Stimulated activated CD8-positive, alpha-beta memory T cell treated with anti-CD3 and anti-CD28 coated beads, Interleukin-7, amount 100 ng/mL, for 1 hour (primary cell): ENCODE measurements at places on chromosomes 12 and 14.

DNA sequence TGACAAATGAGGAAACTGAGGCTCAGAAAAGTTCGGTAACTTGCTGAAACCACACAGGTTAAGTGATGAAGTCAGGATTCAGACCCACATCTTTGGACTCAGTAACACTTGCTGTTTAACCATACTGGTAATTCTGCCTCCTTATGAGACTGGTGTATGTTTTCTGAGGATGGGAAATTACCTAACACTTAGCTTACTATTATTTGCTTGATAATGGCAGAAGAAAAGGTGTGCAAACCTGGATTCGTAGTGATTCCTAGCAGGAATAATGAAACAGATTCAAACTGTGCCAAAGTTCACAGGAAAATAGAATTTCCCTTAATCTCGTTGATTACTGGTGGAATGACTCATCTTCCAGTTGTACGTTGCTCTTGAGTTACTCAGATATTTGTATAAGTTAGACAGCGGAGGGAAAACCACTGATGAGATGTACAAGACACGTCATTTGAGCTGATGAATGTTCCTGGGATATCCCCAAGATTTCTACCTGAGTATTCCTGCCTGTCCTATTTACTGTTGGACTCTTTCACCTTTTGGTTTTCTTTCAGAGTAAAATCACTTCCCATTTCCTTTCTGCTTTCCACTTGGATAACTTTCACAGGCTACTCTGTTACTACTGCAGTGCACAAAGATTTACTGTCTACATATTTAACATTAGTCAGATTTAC, 37.5 kb downstream of the PRORP start:
- DNase-seq = no peak

- DNase-seq = no peak
Measured at GRCh38 chr12:70214972-70215617, 28.1 kb upstream of the CNOT2 start.

GRCh38 chr14:76669770-76670169, 91.5 kb upstream of the VASH1 start:
- no peak for DNase-seq

- no peak for DNase-seq
Measured at GRCh38 chr12:66779466-66779865, 100.6 kb upstream of the GRIP1 start.

DNA sequence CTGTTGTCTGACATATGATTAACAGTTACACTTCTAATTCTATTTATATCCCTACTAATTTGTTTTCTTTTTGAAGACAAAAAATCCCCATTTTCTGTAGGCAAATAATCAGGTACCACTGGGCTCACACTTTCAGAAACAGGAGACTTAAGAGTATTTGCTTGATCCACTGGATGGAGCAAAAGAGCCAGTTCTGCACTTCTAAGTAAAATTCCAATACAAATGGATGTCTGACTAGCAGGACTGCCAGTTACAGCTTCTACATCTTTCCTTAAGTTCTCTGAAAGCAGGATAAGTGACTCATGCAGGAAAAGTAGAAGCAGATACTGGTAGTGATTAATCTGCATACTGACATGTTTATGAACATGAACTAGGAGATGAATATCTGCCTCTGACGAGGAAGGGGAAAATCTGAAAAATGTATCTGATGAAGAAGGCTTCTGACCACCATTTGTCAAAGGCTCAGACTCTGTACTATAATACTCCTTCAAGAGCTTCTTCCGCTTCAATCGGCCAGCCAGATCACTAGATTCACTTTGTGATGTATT, 73.8 kb upstream of the ANKS1B start:
- no peak for DNase-seq

DNA sequence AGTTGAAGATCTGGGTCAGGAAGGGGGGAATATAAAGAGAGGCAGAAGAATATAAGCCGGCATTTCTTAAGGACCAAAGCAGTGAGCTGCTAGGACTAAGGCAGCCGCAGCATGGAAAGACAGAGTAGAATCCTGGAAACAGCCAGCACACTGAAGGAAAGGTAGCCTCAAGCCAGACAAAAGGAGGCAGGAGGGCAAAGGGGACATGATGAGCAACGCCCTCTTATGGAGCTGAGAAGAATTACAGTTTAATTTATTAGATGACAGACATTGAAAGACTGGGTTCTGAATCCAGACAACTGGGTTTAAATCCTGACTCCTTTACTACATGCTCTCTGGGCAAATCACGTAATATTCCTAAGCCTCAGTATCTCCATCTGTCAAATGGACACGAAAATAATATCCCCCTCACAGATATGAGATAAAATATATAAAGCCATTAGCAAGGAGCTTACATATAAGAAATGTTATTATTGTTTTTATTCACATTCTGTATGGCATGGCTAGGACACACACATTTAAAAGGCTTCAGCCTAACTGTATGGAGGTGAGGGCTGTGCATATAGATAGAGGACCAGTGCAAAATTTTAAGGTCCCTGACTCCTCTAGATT, 8.1 kb upstream of the PCED1B start:
- DNase-seq = no peak

DNA sequence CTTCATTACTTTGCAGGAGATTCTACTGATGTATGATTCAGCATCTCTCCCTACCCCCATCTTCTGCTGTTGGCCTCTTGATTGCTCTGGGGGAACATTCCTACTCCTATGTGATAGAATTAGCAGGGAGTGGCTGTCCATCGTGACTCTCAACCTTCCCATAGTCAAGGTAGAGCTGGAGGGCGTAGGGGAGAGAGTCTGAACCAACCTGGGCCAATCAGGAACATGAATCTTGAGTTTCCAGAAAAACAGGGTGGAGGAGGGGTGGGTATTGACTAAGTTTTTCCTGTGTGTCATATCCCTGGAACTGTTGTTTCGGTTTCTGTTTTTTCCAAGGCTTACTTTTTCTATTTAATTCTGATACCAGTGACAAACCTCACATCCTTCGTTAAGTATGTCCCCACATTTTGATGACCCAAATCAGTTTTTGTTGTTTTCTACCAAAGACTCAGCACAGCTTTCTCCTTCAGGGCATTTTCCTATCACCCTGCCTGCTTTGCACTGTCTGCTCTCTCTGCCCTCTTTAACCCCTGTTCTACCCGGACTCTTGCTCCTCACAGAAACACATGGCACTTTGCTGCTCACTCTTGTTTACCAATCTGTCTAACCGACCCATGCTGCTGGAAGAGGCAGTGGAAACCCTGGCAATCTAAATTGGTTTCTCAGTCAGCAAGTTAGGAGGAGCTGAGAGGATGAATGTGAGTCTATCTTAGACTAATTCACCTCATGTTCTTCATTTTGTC, 1428.3 kb downstream of the AACS start:
- DNase-seq = no peak

DNA sequence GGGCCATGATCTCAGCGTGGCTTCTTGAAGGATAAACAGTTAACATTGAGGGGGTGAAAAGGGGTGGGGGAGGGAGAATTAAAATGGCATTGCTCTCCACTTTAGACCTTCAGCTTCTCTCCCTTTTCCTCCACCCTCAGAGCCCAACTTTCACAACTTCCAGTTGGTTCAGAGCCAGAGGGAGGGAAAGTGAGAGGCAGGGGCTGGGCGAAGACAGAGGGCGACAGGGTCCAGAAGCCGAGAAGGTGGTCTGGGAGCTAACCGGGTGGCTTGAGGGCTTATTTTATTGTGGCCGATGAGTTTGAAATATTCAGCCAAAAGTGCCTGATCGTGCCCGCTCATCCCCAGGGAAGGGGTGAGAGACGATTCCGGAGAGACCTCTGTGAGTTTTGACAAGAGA, 4.1 kb downstream of the BMP4 start:
- no peak for DNase-seq

DNA sequence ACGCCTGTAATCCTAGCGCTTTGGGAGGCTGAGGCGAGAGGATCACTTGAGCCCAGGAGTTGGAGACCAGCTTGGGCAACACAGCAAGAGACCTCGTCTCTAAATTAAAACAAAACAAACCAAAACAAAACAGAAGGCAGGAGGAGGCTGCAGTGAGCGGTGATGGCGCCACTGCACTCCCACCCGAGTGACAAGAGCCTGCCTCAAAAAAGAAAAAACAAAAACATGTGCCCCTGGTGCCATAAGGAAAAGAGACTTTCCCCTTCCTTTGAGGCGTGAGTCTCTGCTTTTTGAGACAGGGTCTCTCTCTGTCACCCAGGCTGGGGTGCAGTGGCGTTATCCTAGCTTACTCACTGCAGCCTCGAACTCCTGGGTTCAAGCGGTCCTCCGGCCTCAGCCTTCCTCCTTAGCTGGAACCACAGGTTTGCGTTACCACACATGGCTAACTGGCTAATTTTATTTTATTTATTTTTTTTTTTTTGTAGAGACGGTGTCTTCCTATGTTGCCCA, 9.0 kb upstream of the EAPP start:
- no peak for DNase-seq

DNA sequence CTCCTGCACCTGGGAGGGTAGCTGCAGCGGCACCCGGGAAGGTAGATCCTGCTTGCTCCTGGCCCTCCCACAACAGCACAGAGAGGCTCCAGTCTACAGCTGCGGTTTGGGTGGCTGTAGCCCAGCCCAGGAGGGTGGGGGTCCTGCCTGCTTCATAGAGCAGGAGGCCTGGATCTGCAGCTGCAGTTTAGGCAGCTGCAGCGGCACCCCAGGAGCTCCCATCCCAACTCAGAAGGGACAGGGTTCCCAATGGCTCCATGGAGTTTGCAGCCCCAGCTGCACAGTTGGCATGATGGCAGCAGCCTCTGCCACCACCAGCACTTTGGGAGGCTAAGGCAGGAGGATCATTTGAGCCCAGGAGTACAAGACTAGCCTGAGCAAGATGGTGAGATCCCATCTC, 38.5 kb downstream of the TIMELESS start:
- DNase-seq = no peak

- DNase-seq = no peak
Measured at GRCh38 chr14:22535126-22535525, 53.9 kb downstream of the DAD1 start.

DNA sequence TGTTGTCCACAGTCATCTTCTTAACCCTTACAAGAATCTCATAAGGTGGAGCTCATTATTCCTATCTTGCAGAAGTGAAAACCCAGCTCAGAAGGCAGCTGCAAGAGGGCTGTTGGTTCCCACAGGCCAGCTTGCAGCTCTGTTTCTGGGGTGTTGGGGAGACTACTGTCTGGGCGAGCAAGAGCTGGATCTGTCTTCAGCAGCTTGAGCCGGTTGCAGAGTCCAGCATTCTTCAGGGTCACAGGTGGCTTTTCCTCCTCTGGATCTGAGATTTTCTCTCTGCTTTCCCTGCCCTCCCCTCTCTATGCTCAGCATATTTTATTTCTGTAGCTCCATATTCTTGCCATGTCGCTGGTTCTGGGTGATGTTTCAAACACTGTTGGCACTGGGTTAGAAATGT, 87.4 kb downstream of the PAPOLA start:
- no peak for DNase-seq

DNA sequence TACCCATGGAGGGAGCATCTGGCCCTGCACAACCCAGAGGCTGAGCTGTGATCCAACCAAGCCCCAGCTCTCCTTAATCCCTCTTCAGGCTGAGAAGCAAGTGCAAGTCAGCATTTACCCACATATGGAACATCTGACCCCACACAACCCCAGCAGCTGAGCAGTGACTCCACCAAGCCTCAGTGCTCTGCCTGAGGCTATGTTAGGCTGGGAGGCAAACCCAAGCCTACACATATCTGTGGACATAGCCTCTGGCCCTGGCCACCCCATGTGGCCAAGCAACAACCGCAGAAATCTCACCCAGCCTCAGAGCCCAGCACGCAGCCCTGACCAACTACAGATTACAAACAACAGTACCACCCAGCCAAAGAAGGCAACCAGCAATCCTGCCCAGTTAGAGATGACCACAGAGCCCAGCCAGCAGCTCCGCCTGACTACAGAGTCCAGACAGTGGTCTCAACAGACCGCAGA, 142.8 kb downstream of the NUAK1 start:
- DNase-seq = no peak
